NCI-H2171 treated with DMSO at 0.1 percent for 48 hours (cell line): ENCODE measurements at places on chromosomes 1 and 21.

GRCh38 chr1:35280006-35280405 is 11.5 kb downstream of the ZMYM4 start:
- no peak for DNase-seq

DNA sequence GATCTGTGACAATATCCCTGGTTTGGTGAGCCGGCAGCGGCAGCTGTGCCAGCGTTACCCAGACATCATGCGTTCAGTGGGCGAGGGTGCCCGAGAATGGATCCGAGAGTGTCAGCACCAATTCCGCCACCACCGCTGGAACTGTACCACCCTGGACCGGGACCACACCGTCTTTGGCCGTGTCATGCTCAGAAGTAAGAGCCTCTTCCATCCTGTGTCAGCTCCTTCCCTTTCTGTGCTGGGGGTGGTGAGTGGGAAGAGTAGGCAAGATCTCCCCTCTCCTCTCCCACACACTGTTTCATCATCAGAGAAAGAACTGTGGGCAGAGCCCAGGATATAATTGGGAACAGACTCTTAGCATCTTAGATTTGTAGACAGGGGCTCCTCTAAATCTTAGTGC is 6.1 kb downstream of the WNT2B start:
- no peak for DNase-seq

DNA sequence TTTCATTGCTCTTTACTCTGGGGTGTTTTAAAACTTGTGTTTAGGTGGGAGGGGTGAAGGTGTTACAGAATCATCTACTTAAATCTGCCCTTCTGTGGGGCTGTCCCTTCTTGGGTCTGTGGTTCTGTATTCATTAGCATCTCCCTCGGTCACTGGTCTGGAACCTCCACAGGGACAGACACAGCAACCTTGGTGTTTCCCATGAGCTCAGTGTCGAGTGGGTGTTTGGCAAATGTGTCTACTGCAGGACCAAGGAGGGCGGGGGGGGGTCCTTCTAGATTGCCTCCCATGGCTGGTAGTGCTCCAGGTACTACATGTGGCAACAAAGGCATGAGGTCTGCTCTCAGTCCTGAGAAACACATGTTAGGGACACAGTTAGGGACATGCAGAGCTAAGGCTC is 273.4 kb downstream of the PCP4 start:
- no peak for DNase-seq

- DNase-seq = no peak
Measured at GRCh38 chr21:38341546-38342012, 84.8 kb downstream of the KCNJ15 start.

DNA sequence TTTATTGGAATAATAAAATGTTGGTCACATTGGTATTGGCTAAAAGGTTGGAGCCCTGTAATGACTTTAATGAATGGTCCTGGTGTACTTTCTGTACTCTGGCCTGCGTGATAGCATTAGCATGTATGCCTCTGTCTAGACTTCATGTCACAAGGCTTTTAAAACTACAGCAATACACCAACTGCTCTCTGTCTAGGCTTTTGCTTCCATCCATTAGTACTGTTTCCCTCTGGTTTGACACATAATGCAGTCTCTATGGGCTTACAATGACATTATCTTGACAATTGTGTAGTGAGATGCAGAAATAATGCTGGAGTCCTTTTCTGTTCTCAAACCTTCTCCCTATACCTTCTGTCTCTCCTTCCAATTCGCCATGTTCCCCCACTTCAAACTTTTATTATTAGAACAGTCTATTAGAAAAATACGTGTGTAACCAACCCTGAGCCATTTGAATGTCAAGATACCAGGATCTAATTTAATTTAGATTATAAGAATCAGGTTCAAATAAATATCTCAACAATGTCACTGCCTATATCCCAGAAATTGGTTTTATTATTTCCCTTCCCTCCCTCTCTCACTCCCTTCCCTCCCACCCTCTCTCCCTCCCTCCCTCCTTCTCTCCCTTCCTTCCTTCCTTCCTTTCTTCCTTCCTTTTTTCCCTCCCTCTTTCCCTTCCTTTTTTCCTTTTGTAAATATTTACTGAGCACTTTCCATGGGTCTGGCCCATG is 8.8 kb downstream of the C8A start:
- no peak for DNase-seq

DNA sequence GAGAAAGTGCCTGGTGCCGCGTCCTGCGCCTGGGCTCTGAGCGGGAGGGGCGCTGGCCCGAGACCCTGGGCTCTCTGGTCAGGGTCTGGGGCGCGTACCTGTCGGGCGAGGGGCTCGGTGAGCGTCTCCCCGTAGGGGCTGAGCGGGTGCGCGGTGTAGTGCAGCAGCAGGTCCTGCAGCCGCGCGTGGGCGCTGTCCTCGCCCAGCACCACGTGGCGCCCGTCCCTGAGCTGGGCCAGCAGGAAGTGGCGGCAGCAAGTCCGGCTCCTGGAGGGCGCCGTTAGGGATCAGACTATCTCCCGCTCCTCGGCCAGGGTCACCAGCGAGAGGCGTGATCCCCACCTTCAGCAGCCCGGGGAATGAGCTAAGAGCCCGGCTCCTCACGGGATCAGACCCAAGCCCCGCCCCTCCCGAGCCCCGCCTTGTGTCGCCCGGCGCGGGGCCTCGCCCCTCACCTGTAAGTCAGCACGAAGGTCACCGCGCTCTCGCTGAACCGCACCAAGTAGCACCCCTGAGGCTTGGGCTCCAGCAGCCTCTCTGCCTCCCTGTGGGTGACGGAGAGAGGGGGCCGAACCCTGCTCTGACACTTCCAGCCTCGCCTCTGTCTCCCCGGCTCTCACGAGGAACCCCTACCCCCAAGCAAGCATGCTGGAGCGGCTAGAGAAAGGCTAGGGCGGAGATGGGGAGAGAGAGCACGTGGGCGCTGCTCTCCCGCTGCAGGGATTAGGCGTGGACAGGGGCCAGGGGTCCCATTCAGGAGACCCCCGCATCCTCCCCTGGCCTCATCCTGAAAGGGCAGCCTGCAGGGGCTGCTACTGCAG is 2.7 kb downstream of the SH2D2A start:
- DNase-seq = peak; percentile 67

- DNase-seq = no peak
Measured at GRCh38 chr1:169921080-169921479, 27.4 kb upstream of the SCYL3 start.

DNA sequence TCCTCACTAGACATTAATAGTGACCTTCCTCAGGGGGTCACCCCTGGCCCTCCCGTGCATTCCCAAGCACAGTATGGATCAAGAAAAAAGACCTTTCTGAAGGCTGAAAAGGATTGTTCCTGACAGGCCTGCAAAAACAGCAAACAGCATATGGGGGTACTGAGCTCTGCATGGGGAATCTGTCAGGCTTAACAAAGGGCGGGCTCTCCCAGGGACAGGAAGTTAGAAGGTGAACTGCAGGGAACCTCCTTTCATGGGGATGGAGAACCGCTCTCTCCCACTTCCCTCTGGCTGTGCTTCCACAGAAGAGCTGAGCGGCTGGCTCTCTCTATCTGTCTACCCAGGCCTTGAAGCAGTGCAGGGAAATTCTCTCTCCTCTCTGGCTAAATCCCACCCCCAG is 91.7 kb downstream of the DTL start:
- DNase-seq = no peak

DNA sequence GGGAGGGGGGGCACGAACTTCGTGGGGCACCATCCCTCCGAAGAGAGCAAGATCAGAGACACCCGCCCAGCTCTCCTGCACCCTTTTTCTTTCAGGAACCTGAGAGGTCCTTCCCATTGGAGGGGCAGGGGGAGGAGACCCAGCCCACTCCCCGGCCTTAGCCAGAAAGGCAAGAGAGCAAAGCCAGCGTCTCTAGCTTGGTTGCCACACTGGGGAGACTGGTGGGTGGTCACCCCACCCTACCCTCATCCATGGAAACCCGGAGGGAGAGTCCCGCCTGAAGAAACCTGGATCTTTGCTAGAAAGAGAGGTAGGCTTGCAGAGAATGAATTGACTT is 246 bp downstream of the ATP2B4 start:
- DNase-seq = no peak

DNA sequence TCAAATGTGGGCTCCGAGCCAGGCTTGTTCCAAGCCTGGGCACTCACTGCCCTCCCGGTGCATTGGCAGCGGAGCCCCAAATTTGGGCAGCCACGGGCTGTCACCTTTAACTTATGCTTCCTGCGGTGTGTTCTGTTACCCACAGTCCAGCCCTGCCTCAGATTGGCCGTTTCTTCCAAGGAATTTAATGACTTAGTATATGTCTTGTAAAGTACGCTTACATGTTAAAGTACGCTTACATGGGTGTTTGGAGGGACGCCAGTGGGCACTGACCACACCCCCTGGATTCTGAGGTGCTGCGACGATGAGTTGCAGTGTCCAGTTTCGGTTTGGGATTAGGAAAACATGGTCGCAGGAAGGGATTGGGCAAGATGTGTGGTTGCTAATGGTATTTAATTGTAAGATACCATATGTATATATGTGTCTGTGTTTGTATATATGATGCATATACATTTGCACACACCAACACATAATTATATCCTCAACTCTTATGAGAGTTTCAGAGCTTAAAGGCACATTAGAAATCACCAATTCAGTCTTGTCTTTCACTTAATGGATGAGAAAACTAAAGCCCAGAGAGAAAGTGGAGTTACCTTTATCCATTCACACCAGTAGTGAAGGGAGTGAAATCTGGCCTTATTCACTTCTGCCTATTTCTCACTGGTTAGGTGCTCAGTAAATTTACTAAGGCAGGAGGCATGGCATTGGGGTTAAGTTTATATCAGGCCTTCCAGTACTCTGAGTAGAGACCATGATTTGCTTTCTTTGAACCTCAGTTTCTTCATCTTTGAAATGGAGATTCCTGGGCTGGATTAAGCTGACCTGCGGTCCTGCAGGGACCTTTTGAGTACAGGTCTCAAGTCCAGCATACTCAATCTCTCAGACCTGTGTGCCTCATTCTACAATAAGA is 1.0 kb downstream of the SMYD2 start:
- DNase-seq = no peak
